NCI-H2029 (cell line): ENCODE measurements at places on chromosomes 3 and 15.

GRCh38 chr3:126996905-126997304 is 14.0 kb downstream of the PLXNA1 start:
- DNase-seq: no peak

GRCh38 chr3:116896116-116896515 is 186.5 kb downstream of the TUSC7 start:
- no peak for DNase-seq

DNA sequence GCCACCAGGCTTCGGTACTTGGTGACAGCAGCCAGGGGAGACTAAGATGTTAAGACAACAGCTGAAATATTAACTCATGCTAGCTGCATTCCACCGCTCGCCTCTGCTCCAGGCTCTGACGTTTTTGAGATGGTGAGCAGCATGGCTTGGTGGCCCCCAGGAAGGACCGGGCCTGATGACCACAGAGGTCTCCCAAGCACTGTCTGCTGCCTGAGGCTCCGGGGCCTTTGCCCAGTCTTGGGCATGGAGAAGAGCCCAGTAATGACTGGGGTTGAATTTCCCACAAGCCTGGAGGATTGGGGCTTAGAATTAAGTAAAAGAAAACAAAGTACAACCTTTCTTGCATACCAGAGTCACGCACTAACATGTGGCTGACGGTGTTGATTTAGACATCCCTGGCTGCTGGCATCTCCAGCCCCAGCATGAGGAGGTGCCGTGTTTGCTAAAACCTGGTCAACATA is 243.6 kb upstream of the LYSMD4 start:
- DNase-seq: no peak

DNA sequence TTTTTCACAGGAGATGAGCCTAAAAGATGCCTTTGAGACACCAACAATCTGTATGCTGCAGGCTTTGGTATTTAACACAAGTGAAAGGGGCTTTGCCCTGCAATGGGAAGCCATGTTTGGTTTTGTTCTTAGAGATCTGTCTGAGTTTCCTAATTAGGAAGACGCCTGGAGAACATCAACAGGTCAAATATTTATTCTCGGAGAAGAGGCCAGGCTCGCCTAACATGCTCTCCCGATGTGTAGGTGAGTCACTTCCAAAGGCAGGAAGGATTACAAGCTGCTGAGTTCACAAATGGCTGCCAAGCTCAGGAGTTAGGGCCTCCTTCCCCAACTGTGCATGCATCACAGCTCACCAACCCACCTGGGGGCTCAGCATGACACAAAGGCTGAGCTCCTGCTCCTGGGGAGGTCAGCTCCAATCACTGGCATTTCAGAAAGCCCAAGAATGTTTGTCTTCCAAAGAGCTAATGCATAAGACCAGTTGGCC is 119.5 kb upstream of the PRICKLE2 start:
- DNase-seq: no peak

DNA sequence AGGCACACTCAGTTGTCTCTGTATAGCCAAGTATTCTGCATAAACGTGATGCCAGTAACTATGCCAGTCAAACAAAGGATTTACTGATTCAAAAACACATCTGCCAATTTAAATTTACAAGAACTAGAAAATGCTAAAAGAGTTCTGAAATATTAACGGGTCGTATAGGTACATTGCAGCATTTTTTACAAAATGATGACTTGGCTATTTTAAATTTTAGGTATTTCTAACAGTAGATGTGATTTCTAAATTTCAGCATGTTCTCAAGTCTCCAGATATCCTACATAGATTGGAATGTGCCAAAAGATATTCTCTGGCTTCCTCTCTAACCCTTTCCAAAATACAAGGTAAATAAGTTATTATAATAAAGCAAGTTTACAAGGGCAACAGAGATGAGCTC is 60.3 kb downstream of the MORC1 start:
- no peak for DNase-seq

DNA sequence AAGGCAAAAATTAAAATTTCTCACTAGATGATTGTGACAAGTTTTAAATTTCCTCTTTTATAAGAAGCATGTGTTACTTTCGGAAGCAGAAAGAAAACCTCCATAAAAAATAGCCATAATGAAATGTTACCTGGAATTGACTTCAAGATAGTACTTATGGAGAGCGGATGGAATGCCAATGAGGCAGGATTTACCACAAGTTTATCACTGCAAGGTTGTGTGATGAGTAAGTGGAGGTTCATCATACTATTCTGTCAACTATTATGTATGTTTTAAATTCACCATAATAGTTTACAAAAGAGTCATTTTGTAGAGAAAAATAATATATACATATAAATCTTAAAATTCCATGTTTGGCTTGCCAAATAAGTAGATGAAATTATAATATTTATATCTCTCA is 230.3 kb downstream of the SCAPER start:
- DNase-seq: no peak

DNA sequence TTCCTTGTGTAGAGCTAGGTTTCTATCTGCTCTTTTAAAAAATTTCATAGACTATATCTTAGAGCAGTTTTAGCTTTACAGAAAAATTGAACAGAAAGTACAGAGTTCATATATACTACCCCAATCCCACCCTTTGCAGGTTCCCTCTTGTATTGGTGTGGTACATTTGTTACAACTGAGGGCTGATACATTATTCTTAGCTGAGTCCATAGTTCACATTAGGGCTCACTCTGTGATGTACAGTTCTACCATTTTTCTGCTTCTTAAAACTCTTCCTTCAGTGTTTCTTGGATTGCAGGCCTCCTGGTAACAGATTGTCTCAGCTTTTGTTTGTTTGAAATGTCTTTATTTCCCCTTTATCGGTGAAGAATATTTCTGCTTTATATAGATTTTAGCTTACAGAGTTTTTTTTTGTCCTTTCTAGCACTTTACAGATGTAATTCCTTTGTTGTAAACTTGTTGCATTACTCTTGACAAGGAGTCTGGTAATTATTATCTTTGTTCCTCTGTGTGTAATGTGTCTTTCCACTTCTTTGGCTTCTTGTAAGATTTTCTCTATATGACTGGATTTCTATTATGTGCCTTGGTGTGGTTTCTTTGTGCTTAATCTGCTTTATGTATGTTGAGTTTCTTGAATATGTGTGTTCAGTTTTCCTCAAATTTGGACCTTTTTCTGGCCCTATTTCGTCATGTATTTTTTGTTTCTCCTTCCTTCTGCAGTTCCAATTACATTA is 25.3 kb downstream of the MEF2A start:
- no peak for DNase-seq

DNA sequence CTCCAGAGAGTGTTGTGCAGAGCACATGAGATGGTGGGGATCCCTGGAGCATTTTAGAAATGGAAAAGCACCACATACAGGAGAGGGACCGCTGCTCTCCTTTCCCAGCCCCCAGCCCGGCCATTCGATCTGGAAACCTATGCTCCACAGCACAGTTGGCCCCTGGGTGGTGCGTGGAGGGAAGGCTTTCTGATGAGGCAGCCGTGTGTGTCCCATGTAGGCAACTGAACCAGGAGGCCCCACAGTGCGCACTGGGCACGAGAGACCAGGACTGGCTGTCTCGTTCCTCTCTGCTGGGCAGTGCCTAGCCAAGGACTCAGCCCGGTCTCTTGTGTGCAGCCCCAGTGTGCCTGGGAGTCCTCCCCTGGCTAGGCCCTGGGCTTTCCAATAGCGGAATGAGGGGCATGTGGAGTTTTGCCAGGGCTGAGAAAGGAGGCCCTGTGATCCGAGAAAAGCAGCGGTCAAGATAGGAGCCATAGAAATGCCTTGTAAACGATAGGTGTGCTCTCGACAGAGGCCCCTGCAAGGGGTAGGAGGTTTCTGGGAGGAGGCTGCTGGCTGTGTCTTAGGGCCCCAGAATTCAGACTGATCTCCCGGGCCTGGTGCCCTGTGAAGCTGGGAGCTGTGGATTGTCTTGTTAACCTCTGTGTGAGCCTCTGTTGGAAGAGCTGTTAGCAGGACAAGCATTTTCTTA is 39.0 kb downstream of the CHDH start:
- DNase-seq: no peak

GRCh38 chr3:169930843-169931242 is 19.5 kb downstream of the SAMD7 start:
- no peak for DNase-seq

- no peak for DNase-seq
Measured at GRCh38 chr15:85280203-85280602, 100.2 kb upstream of the AKAP13 start.

DNA sequence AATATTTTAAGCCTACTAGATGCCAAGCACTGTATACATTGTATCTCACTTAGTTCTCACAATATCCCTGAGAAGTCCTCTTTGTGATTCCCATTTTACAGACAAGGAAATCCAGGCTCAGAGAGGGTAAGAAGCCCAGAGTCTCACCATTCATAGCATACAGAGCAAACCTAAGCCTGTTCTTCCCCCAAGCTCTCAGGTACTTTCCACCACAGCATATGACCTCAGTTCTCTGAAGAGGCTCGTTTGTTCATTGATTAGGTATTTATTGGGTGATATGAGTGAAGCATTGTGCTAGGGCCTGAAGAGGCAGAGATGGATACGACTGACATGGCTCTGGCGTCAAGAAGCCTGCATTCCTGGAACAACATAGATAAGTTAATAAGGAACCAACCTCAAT is 310.9 kb upstream of the UMPS start:
- no peak for DNase-seq

- DNase-seq: no peak
Measured at GRCh38 chr3:103218146-103218545, 783.3 kb downstream of the ZPLD1 start.

GRCh38 chr3:188578576-188579363 is 424.8 kb downstream of the LPP start:
- no peak for DNase-seq

GRCh38 chr3:124759666-124760401 is 29.6 kb downstream of the UMPS start:
- no peak for DNase-seq

GRCh38 chr15:80265021-80265420 is 13.0 kb upstream of the CTXND1 start:
- no peak for DNase-seq

- DNase-seq: no peak
Measured at GRCh38 chr3:183213415-183214276, 39.4 kb upstream of the B3GNT5 start.

- no peak for DNase-seq
Measured at GRCh38 chr3:80297720-80298119, 529.9 kb upstream of the ROBO1 start.

DNA sequence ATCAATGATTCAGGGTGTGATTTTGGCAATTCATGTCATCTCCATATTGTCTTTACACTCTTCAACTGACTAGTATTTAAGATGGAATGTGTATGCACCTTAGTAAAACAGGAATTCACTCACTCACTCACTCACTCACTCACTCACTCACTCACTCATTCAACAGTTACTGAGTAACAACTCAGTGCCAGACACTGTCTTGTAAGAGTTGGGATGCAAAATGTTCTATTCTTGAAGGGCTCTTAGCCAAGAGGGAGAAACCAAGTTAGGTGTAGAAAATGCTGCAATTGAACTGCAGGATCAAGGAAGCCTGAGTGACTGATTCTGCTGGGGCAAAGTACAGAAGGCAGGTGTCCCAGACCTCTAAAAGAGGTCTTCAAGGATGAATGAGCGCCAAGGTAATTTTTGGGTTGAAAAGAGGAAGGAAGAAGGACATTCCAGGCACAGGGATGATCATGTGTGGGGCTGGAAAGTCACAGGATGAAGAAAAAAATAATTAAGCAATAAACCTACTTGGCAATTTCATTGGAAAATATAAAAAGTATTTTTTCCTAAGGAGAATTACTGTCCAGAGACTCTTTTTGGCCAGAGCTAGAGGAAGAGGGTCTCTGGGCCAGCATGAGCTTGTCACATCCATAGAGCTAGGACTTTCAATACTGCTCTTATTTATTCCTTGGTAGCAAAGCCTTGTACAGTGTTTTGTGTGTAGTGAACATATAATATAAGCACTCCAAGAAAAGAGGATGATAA is 58.9 kb upstream of the ETV5 start:
- no peak for DNase-seq

DNA sequence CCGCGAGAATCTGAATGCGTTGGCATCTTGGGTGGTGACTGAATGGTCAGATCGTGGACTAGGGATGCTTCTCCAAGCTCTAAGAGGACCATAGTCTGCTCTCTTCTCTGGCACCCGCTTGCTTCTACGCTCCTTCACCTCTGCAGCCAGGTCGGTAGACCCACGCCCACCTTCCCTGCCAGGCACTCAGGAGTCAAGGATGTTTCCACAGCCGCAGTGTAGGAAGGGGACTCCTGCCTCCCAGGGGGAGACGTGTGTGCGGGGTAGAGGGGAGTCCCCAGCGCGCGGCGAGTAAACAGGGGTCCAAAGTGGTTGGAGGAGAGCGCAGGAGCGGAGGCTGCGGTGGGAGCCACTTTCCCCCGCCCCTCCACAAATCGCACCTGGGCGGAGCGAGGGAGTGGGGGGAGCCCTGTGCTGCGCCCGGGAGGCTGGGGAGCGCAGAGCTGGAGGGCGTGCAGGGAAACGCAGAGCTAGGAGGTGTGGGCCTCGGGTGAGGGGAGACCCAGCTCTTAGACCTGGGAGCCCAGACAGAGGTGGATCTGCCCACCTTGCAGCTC is 1.7 kb downstream of the LRRC3B start:
- no peak for DNase-seq

GRCh38 chr3:851098-851790 is 241.6 kb upstream of the CNTN6 start:
- DNase-seq: no peak

GRCh38 chr3:19213603-19214220 is 65.4 kb downstream of the KCNH8 start:
- peak; percentile 11 for DNase-seq

GRCh38 chr15:56930669-56931313 is 12.3 kb downstream of the TCF12 start:
- no peak for DNase-seq

DNA sequence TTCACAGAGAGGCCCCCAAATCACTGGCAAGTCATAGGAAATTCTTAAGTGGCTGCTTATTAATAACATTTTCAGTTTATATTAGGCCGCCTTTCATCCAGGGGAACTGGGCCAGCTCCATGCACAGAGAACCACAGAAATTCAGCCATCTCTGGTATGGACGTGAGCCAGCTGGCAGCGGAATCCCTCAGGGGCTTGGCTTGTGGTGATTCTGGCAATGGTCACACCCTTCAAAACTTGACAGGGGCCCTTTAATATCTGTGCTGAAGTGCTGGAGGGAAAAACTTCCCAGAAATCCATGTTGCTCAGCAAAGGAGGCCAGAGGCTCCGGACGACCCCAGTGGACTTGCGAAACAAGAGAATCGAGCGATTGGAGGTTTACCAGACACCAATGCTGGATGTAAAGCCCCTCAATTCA is 11.3 kb downstream of the PRICKLE2 start:
- no peak for DNase-seq

DNA sequence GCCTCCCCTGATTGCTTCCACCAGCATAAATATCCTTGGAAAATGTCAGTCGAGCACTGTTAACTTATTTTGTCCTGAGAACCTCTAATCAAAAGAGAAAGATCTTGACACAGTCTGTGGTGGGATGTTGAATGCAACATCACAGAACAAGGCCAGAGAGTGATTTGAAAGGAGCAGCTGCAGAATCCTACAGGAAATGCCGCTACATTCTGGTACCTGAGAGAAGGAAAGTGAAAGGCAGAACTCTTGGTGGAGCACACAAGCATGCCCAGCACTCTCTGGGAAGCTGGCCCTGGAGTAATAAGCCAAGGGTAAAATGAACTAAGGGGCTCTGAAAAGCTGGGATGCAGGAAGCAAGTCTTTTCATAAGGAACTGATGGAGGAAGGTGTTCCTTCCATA is 75.8 kb downstream of the CBLB start:
- DNase-seq: no peak

GRCh38 chr3:45021524-45022297 is 4.4 kb upstream of the CLEC3B start:
- no peak for DNase-seq
